HepG2 (cell line): ENCODE measurements at places on chromosomes 6 and 20. TPM values are rescaled to one million over a fixed set of nuclear protein-coding genes. Genes with fewer than 3 reads are reported as not detected.

Gene MICB
- total RNA-seq: 9.0 and 12.5 TPM in 2 replicates

Gene C20orf204
- total RNA-seq: 36.8 and 80.0 TPM in 2 replicates

Gene JAG1
- total RNA-seq: 18.1 and 56.3 TPM in 2 replicates

Gene GHRH
- not detected in 2 replicates for total RNA-seq

Gene SAPCD1
- 0.56 and 2.5 TPM in 2 replicates for total RNA-seq

Gene DNAAF9
- total RNA-seq: 10.5 and 11.7 TPM in 2 replicates

- DNase-seq: peak; percentile 39
These were observed 9.0 kb upstream of the EXOC2 start for GRCh38 chr6:701700-702479.

- no peak for DNase-seq
These were observed 165.1 kb downstream of the PREX1 start for GRCh38 chr20:48662711-48663110.

GRCh38 chr6:156776470-156776839 lies 723 bp upstream of the ARID1B start:
- DNase-seq: peak; percentile 59

DNA sequence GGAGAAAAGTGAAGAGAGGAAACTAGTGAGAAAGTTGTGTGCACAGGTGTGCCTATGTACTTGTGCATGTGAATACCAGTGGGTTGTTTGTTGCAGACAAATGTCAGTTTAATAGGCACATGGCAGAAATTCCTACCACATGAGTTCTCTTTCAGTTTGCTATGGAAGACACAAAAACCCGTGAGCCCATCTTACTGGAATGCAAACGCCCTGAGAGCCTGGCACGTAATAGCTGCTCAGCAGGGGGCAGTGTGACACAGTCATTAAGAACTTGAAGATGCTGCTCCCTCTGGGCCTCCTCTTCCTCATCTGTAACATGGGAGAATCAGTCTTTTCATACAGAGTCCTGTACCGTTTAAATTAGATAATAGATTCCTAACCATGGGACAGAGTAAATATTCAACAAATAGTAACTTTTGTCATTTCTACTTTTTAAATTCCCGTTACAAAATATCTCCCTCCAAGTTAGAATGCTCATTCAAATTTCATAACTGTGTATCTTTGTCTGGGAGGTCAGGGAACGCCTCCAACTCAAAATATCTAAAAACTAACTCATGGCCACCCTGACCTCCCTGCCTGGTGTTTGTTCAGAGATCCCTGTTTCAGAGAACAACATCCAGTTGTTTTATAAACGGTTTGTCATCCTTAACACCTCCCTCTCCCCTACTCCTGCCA lies 802.9 kb downstream of the MAFB start:
- DNase-seq: peak; percentile 21

GRCh38 chr6:128310451-128310850 lies 209.9 kb downstream of the PTPRK start:
- DNase-seq: no peak

DNA sequence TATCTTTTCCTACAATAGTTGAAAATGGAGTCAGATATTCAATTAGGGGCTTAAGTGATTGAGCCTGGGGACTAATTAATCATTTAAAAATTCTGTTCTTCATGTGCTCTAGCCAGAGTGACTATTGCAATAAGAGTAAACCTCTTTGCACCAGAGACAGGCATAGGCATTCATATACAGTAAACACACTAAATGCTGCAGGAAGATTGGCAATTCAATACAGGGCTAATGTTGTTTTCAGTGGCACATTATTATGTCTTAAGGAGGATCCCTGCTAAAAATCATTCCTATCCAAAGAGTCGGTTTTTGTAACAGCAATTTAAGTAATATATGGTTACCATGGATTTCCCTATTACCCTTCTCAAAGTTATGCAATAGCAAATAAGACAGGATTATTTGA lies 1.2 kb downstream of the PDE7B start:
- DNase-seq: no peak

DNA sequence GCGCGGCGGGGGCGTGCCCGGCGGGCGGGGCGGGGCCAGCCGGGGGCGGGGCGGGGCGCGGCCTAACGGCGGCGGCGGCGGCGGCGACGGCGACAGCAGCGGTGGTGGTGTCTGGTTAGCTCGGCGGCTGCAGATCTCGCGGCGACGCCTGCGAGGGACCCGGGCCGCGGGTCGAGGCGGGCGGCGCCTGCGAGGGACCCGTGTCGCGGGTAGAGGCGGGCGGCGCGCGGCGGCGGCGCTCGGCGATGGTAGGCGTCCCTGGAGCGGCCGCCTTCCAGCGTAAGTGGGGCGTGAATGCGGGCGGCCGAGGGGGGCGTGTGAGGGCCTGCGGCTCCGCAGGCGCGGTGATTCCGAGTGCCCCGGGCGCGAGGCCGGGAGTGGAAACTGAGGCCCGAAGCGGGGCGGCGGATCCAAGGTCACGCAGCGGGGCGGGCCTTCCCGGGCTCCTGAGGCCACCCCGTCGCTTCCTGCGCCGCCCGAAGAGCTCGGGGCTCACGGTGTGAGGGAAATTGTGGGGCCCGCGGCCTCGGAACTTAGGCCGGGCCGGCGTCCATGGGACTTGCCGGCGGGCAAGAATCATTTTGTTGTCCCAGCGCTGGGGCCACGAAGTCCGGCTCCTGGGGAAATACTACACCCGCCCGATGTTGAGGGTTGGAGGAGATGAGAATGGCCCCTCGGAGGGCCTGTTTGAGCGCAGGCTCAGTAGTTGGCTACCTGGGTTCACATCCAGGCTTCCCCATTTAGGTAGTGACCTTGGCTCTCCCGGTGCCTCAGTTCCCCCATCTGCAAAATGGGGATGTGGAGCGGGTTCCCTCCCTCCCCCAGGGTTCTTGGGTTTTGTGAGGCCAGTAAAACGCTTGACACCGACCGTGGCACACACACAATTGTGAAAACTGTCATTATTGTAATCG lies at the start of gene CBFA2T2:
Gene CBFA2T2 (plus strand): TSS at position 74 of the 911 bp plus-strand sequence. CDS start 172 bp downstream, at position 246.
- peak; percentile 34 for DNase-seq
